Activated naive CD4-positive, alpha-beta T cell treated with anti-CD3 and anti-CD28 coated beads, Interleukin-2, amount 50 U/mL, for 72 hours (primary cell): ENCODE measurements at places on chromosomes 12 and 14. TPM values are rescaled to one million over a fixed set of nuclear protein-coding genes. Genes with fewer than 3 reads are reported as not detected.

The PRIMA1 gene
- not detected for total RNA-seq

The TBC1D30 gene
- total RNA-seq = 0.41 TPM

The ITGB7 gene
- total RNA-seq = 71.4 TPM

The ITPR2 gene
- total RNA-seq = 46.1 TPM

The PTHLH gene
- total RNA-seq = not detected

DNA sequence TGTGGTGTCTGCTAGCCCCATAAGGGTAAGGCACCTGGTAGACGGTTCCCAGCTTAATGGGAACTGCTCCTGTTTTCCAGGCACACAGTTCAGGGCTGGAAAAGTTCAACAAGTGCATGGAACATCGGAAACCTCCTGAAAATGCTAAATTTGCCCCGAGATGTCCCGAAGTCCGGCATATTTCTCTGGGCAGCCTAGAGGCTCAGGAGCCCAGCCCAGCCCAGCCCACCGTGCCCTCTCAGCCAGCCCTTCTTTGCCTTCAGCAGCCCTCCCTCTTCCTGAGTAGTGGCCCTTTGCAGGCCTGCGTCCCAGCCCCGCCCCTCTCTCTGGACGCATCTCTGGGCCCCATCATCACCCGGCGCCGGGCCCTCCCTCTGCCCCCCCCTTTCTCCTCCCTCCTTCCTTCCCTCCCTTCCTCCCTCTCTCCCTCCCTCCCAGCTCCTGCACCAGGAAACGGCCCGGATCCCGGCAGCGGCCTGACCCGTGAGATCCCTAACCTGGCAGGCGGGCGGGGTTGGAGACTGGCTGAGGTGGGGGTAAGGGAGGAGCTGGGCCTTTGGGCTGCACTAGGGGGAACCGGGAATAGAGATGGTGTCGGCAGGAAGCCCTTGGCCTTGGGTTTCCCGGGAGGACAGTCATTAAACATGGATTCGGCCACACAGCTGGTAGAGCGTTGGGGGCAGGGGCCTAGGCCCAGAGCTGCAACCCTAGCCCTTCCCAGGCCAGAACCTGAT lies at the start of gene BCL2L2:
Gene BCL2L2 (plus strand): TSS at position 422 of the 734 bp plus-strand sequence. CDS start 935 bp downstream, outside the sequence.
- no peak for DNase-seq

DNA sequence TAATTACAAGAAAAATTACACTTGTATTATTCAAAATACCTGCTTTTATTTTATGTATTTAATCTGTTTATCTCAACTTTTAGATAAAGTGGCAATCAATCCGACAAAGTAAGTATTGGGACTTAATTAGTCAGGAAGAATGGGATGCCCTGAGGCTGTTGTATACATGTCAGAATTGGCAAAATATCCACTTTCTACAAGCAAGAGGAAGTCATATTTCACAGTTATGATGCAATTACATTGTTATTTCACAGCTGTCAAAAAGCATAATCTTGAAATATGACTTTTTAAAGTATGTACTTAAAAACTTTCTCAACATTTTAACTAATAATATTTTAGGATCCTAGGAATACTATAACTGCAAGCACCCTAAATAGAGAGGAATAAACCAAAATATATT lies 357.1 kb upstream of the MGAT4C start:
- no peak for DNase-seq

- DNase-seq = no peak
These were observed 99.0 kb upstream of the PKP2 start for GRCh38 chr12:32995623-32996022.

DNA sequence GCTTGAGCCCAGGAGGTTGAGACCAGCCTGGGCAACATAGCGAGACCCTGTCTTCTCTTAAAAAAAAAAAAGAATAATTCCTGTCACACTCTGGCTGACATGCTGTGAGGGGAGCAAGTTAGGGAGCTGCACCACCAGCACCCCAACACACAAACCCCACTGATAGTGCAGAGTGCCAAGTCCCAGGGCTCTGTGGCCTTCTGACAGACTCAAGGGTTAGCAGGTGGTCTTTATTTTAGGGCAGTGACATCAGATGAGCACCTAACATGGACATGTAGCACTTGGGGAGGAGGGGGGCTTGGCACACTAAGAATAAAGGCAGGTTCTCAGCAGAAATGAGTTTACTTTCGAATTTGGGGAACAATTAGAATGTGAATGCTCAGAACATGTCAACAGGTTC lies 6.8 kb downstream of the USP5 start:
- DNase-seq = no peak

- no peak for DNase-seq
These were observed 21.0 kb upstream of the P2RX7 start for GRCh38 chr12:121111684-121112083.

- no peak for DNase-seq
These were observed 41.9 kb upstream of the PSMA6 start for GRCh38 chr14:35250319-35250718.

DNA sequence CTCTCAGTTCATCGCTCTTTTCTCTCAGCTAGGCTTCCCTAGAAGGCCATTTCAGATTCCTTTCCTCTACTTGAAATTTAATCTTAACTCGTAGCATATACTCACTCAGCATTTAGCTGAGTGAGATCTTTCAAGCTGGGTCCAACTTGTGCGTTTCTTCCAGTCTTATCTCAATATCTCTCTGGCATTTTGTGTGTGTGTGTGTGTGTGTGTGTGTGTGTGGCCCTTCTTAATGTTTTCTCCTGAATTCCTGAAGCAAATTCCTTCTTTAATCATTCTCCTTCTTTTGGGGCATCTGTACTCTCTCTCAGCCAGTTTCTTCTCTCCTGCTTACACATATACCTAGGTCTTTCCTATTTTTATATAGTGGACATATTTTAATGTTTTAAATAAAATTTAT lies 129.1 kb downstream of the KITLG start:
- no peak for DNase-seq

GRCh38 chr12:89523843-89524540 lies 604 bp downstream of the GALNT4 start:
- no peak for DNase-seq

DNA sequence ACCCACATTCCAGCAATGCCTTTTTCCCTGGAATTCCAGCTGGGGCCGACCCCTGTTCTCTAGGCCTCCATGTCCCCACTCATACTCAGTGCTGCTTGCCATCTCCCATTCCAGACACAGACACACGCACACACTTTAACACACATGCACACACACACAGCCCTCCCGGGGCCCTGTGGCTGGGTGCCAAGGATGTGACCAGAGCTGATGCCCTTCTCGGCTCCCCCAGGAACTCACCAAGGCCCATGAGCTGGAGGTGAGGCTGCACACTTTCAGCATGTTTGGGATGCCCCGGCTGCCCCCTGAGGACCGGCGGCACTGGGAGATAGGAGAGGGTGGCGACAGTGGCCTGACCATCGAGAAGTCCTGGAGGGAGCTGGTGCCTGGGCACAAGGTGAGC lies 4.3 kb downstream of the PLEKHG6 start:
- DNase-seq = no peak

DNA sequence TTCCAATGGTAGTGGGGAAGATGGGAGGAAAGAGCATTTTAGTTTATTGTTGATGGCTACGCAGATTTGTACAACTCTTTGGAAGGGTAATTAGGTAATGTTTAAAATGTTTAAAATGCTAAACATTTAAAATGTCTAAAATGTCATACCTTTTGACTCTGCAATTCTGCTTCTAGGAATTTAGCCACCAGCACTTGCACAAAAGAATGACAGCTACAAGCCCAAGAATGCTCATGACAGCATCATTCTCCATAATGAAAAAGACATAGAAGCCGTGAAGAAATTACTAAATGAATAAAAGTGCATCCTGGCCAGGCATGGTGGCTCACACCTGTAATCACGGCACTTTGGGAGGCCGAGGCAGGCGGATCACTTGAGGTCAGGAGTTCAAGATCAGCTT lies 19.9 kb upstream of the DYNC1H1 start:
- DNase-seq = no peak

GRCh38 chr12:49296034-49296835 lies 1.3 kb downstream of the PRPH start:
- no peak for DNase-seq

DNA sequence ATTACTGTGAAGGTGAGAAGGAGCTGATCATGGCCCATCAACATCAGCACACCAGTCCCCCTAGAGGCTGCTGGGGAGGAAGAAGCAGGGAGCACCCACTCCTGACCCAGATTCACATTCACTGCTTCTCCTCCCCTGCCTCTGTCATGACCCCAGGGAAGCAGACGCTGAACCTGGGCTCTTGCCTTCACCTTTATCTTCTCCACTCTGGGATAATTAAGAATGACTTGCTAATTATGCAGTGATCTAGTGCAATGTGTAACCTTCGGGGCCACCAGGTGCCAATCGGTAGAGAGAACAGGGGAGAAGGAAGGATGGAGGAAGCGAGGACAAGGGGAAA lies 44.4 kb upstream of the IQSEC3 start:
- DNase-seq = no peak

DNA sequence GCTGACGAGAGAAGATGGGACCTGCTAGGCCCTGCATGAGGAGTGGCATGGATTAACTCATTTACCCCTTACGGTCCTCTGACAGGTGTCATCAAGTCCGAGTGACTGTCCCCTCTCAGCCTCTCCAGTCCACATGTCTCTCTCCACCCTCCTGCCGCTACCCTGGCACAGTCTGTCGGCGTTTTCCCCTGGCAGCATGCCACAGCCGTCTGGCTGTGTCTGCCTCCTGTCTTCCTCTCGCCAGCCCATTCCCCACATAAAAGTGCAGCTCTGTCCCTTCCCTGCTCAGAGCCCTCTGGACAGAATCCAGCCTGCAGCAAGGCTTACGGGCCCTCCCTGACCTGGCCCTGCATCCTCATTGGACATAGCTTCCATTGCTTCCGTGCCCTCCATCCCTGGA lies 45.6 kb downstream of the UBE3B start:
- DNase-seq = no peak

DNA sequence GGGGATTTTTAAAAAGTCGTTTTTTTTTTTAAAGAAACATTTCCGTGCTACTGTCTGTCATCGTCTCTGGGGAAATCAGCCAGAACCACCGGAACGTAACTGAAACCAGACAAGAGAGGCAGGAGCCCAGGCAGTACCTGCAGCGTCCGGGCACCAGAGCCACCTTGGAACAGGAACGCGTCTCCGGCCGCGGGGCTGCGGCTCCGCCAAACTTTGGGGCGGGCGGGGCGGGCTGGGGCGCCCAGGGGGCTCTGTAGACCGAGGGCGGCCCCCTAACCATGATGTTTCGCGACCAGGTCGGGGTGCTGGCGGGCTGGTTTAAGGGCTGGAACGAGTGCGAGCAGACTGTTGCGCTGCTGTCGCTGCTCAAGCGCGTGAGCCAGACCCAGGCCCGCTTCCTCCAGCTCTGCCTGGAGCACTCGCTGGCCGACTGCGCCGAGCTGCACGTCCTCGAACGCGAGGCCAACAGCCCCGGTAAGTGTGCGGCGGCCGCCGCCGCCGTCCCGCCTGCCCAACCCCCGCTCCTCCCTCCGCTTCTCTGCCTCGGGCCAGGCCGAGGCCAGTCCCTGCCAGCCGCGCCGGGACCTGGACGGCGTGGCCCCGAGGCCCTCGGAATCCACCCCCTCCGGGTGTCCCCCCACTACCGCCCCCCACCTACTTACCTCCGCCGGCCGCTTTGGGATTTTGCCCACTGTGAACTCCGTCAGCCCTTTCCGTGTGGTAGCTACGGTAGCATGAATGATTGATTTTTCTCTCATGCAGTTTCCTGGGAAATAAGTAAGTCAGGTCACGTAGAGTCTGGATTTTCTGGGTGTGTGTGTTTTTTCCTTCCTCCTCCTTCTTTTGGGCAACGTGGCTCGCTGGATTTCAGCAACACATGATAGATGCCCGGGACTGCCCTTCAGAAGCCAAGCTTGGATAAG lies 972 bp downstream of the SAMD4A start:
- DNase-seq = peak; percentile 49

DNA sequence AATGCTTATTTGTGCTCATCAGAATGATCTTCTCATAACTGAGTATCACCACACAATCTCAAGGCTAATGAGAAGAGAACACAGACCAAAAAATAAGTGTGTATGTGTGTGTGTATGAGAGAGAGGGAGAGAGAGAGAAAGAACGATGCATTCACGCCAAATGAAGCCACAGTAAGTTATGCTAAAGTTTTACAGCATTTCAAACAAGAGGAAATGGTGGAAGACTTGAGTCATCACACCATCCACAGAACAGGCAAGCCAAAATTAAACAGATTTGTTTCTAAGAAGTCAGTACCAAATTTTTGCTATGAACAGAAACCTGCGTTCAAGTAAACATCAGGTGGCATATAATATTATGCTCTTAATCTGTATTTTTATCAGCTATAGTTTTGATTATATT lies 141.2 kb downstream of the MED13L start:
- DNase-seq = no peak

DNA sequence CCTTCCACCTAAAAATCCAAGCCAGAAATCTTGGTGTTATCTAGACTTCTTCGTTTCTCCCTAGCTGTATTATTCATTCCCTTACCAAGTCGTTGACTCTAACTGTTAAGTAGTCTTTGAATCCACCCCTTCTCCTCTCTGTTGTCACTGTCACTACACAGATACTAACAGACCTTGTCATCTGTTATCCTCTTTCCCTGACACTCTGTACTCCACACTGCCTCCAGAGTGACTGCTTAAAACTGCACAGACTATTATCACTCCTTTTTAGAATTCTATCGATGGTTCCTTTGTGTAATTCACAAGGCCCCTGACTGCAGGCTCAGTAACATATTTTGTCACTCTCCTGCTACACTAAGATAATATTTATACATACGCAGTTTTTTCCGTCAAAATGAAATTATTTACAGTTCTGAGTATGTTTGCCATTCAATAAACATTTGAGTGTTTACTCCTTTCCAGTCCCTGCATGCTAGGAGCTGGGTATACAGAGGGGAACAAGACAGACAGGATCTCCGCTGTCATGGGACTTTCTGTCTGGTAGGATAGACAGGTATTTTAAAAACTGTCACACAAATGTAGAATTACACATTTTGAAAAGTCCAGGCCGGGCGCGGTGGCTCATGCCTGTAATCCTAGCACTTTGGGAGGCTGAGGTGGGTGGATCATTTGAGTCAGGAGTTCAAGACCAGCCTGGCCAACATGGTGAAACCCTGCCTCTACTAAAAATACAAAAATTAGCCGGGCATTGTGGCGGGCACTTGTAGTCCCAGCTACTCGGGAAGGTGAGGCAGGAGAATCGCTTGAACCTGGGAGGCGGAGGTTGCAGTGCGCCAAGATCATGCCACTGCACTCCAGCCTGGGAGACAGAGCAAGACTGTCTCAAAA lies 3.8 kb downstream of the MARS1 start:
- DNase-seq = no peak

GRCh38 chr14:97458255-97458654 lies 661.1 kb downstream of the VRK1 start:
- DNase-seq = no peak

DNA sequence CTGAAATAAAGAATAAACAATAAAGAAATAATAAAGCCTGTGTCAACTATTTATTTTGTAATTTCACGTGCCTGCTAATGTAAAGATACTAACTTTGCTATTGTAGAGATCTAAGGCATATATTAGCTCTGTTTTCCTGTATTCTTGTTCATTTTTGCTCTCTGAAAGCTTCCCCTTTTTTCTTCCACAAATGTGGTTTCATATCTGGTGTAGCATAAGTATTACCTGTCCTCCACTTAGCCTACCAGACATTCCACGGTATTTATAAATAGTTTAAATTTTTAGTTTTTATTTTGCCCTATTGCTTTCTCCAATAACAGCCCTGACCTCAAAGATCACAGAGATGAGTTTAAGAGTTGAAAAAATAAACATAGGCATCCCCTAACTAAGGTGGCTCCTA lies 92.6 kb upstream of the ATP2B1 start:
- no peak for DNase-seq
